ENCODE measurements at places on chromosomes 12 and 14.
A peak's percentile ranks its signal among the peaks of the same experiment; 100 is the strongest.

- no peak for DNase-seq
These were observed 23.0 kb upstream of the CSRP2 start for GRCh38 chr12:76901628-76902380.

GRCh38 chr14:33532553-33532952, 418.3 kb downstream of the EGLN3 start:
- DNase-seq = no peak

DNA sequence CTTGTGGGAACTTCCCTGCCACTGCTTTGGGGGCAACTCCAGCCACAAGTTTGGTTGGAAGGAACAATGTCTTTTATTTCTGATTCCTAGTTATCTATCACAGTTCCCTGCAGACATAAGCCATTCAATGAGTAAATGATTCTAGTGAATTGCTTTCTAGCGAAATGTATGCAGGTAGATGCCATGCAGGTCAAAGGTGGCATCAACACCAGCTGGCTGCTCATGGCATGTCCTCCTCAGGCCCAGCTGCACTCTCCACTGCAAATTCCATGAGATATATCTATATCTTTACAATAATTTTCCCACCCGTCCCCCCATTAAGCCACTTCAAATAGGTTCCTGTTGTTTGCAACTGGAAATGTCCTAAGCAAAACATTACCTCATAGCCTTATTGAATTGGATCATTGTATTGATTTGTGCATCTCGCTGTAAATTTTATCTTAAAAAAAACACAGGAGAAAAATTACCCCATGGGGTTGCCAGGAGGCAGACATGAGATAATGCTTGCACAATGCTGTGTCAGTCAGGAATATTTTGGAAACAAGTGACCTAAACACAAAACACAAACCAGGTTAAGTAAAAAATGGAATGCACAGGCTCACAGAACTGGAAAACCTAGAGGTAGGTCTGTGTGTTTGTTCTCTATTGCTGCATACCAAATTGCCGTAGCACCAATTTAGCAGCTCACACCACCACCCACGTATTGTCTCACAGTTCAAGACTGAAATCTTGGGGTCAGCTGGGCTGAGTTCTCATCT, 32.8 kb upstream of the TXNRD1 start:
- no peak for DNase-seq

DNA sequence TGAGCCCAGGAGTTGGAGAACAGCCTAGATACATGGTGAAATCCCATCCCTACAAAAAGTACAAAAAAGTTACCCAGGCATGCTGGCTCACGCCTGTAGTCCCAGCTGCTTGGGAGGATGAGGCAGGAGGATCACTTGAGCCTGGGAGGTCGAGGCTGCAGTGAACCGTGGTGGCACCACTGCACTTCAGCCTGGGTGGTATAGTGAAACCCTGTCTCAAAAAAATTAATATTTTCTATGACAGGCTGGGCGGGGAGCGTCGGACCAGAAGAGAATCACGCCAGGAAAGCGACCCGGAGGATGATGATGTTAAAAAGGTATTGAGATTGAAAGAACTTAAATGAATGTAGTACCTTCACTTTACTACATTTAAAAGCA, 2.1 kb downstream of the PNN start:
- DNase-seq = no peak

GRCh38 chr12:58889557-58889956, 30.7 kb downstream of the LRIG3 start:
- DNase-seq = no peak

DNA sequence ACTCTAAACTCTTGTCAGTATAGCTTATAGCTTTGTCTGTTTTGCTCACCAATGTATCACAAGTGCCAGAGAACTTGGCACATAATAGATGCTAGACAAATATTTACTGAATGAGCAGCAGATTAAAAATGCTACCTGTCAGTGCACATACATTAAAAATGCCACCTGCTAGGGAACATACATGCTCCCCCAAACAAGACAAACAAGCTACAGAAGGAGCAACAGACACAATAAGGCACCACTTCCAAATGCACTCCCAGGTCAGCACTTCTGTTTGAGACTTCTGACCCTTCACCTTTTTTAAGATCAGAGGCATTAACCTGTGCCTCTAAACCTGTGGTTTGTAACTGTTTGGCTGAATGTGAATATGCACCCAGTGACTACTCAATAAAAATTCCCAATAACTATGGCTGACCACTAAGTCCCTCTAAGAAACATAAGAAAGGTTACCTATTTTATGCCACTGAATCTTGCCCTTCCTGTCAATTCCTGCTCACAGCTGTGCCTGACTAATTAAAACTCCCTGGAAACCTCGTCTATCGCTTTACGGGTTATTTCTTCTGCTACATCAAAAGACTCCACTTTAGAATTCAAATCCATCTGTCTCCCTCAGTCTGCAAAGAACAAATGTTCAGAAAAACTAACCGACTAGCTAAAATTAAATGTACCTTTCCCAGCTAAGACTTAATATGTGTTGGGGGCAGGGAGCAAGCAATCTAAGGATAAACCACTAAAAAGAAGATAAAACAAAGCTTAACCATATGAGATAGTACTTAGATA, 41.0 kb downstream of the HECTD4 start:
- DNase-seq = no peak

- no peak for DNase-seq
These were observed 162.1 kb downstream of the ZFP36L1 start for GRCh38 chr14:68630611-68631393.

GRCh38 chr12:93363841-93364297, 13.9 kb upstream of the NUDT4 start:
- DNase-seq = no peak

GRCh38 chr12:121738340-121738858, 25.8 kb downstream of the TMEM120B start:
- no peak for DNase-seq

- peak; percentile 55 for DNase-seq
These were observed 139.7 kb downstream of the SLCO1B3 start for GRCh38 chr12:20950248-20950647.

GRCh38 chr14:32399920-32400319, 70.8 kb downstream of the AKAP6 start:
- DNase-seq = no peak

GRCh38 chr12:45853550-45853949, 124.0 kb downstream of the ARID2 start:
- no peak for DNase-seq

DNA sequence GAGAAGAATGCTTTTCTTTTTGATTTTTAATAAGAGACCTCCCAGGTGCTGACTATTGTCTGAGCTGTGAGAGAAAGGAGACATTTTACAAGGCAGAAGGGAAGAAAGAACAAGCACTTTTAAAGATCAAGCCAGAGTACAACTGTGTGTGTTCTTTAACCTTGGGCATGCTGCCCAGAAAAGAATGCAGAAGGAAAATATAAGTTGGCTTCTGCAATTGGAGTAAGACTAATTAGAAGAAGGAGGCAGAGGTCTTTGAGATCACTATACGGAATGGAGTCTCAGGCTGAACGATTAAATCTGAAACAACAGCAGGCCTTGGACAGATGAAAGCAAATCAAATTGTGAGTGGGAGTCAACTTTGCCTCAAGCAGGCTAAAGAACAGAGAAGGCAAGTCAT, 230.5 kb downstream of the ATP23 start:
- no peak for DNase-seq

DNA sequence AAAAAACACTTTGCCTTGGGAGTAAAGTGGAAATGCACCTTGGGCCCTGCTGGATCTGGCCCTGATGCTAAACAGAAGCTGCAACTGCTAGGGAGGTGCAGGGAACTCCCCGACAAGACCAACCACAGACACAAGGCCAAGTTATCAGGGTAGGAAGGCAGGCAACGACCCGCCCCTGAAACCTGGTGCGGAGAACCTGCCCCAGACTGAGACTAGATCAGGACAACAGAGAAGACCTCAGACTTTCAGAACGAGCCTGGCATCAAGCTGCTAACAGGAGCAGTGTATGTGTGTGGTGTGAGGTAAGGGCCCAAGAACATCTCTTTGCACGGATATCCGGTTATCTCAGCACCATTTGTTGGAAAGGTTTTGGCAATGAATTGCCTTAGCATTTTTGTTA, 233.7 kb upstream of the RTL1 start:
- DNase-seq = no peak

DNA sequence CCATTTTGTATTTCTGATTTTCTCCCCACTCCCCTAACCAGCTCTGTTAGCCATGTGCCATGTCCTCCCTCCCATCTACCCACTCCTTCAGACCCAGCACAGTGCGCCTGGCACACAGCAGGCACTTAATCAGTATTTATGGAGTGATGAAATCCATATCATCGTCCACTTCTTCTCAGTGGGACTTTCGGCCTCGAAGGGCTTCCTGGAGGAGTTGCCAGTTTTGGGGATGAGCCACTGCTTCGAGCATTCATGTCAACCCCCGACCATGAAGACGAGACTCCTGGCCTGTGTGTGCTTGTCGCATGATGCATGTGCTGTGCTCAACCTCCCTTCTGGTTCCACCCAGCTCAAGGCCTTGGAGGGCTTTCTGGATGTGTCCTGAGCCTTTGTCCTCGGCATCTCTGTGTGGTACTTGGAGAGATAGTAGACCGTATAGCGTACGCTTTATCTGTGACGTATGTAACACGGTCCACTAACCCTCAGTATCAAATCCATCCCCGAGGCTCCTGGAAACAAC, 119.5 kb upstream of the RTL1 start:
- no peak for DNase-seq

DNA sequence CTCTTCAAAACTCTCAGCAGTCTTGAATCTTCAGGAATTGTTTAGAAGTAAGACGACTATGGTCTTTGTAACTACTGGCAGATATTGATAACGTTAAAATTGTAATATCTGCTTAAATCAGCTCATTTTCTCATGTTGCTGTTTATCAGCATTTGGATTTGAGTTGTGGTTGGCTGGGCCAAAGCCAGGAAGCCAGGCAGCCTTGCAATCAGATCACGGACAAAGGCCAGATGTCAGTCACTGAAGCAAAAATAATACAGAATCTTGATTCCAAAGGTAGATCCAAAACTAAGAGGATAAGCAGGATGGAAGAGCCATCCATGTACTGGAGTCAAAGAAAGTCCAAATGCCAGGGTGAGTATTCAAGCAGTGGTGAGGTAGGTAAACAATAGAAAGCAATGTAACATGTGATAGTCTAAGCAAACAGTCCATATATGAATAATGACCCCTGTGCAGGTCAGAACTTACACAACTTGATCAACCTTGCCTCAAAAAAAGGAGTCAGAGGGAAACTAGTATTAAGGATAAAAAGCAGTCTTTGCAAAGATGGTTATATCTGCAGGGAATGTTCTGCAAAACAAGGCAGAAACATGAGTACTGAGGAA, 95.8 kb upstream of the RAP1B start:
- no peak for DNase-seq

- no peak for DNase-seq
These were observed 22.8 kb downstream of the JDP2 start for GRCh38 chr14:75450381-75451276.

DNA sequence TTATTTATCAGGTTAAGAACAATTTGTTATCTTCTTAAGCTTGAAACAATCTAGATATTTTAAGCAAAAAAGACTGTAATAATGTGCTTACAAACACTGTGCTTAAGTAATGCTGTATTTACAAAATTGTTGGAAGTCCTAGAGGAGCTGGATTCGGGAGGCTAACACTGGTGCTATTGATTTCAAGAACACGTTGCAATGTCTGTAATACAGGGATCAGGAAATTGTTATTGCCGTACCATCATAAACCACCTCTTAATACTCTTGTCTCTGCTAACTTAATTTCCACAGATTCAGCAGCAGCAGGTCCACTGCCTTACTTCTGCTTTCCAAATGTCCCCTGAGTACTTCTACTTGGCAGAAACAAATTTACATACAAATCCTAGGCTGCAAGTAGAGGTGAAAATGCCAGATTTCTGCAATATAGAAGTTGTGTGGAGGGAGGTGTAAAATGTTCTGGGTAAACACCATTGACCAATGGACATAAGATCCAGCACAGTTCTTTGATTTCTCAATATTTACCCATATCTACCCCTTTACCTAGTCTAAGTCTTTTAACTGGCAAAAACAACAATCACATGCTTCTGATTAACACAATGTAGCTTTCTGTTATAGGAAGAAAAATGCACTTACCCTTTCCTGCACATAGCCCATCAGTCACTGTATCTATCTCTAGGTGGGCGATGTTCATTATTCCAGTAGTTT, 663.4 kb downstream of the TMTC2 start:
- no peak for DNase-seq

- no peak for DNase-seq
These were observed 244.4 kb upstream of the FOXN3 start for GRCh38 chr14:89661392-89661791.

GRCh38 chr12:97650242-97650641, 187.6 kb downstream of the RMST start:
- no peak for DNase-seq

GRCh38 chr12:119802472-119802871, 74.6 kb downstream of the CIT start:
- peak; percentile 11 for DNase-seq

DNA sequence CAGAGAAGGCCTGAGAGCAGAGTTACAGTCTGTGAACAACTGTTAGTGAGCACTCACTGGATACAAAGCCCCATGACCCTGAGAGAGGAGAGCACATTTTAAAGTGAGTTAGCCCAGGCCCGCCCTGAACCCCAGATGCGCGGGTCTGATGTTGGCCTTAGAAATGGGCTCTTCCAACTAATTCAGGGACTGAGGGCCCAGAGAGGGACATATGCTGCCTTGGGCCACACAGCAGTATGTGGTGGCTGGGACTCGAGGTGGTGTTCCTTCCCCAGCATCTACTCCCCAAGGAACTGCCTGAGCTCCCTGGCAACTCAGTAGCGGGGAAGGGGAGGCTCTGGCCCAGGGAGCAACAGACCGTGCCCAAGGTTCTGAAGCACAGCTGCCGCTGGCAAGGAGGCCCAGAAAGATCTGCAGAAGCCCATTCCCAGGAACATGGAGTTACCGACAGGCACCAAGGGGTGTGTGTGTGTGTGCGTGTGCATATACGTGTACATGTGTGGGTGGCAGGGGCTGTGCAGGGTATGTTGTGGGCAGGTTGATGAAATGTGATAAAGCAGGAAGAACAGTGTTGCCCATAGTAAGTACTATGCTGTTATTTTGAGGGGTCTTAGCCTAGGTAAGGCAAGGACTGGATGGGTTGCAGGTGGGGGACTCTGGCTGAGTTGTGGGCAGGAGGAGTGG, 40.5 kb downstream of the KRT80 start:
- DNase-seq = no peak
